ENCODE measurements at places on chromosomes 5 and 9.

- DNase-seq = no peak
These were observed 53.2 kb upstream of the KCNMB1 start for GRCh38 chr5:170442391-170442790.

DNA sequence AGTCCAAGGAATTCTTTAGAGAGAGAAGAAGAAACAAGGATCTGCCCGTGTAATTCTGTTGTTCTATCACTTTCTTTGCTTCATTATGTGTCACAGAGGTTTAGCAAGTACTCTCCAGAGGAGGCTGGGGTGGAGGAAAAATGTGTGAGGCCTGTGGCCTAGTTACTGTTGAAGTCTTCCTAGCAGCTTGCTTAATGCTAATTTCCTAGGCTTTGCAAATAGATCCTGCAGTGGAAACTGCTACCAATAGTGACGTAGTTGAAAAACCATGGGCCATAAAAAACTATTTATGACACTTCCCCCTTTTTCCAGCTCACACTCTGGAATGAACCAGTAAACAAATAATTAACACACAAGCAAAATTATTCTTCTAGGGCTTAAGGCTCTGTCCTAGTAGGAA is 27.0 kb upstream of the C9orf72 start:
- DNase-seq = no peak

DNA sequence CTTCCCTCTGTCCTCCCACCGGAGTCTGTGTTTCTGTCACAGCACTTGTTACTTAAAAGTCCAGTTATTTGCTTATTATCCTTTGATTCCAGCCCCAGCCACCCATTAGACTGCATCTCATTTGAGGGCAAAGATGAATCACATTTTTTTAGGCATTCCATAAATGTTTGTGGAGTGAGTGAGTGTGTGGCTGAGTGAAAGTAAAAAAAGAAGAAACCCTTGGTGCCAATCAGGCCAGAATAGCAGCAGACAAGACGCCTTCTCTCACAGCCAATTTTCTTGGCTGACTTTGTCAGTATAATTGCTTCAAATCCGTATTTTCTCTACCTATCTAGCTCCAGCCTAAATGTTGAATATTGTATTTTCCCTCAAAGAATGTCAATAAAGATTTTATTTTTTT is 613.0 kb upstream of the WWC1 start:
- DNase-seq = no peak

GRCh38 chr9:92650839-92651621 is 18.9 kb downstream of the IPPK start:
- no peak for DNase-seq

- DNase-seq = no peak
These were observed 1810.7 kb upstream of the CDH6 start for GRCh38 chr5:29382780-29383179.

GRCh38 chr5:157713830-157714595 is 17.2 kb upstream of the THG1L start:
- DNase-seq = no peak

DNA sequence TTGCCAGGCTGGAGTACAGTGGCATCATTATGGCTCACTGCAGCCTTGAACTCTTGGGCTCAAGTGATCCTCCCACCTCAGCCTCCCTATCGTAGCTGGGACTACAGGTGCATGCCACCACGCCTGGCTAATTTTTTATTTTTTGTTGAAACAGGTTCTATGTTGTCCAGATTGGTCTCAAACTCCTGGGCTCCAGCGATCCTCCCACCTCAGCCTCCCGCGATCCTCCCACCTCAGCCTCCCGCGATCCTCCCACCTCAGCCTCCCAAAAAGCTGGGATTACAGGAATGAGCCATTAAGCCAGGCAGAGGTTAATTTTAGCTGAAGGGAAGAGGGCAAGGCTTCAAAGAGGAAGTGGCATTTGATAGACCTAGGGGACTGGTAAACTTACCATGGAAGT is 32.8 kb upstream of the CCNB1 start:
- DNase-seq = no peak

DNA sequence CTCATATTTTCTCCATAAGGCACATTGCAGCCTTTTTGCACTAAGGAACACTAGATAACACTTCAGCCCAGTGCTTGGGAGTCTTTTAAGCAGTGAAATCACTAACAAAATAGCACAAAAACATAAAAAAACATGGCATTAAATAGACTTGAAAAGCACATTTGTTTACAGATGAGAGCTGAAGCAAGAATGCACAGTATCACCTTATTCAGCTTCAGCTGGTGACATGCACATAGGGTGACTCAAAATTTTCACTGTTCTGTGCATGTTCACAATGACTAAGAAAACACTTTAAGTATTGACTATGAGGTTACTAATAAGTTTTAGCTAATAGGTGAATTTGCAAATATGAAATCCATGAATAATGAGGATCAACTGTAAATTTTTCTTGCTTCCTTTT is 293.9 kb upstream of the TARS1 start:
- DNase-seq = no peak

GRCh38 chr5:94361832-94362796 is 256.3 kb downstream of the KIAA0825 start:
- no peak for DNase-seq

DNA sequence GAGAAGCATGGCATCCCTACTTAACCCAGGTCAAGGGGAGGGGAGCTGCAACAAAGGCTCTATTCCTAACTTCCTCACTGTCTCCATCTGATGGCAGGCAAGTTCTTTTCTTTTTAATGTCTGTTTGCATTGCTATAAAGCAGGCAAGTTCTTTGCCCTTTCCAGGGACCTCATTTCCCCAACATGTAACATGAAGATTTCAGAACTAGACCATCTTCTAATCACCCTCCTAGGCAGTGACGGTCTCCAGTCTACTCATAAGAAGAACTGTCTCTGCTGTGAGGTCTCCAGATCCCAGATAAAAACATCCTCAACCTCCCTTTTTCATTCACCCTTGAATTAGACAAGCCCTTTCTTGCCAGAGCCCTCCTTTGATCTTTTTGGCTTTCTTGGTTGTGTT is 42.1 kb downstream of the PPP1R2B start:
- no peak for DNase-seq

DNA sequence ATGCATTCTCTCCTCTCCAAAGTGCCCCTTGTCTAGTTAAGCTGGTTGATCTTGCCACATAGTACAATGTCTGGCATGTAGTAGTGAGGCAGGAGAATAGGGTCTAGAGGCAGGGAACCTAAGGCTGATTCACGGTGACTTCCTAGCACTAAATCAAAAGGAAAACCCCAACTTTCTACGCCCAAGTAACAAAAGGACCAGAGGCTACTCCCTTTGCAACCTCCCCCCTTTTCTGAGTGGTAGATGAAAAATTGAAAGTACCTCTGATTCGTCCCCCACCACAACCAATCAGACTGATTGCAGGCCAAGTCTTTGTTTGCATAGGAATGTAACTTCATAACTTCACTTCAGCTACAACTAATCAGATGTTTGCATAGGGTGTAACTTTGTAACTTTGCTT is 278.8 kb downstream of the PSAT1 start:
- DNase-seq = no peak

- DNase-seq = peak; percentile 88
These were observed 45.8 kb downstream of the EPB41L4B start for GRCh38 chr9:109274884-109275730.

- DNase-seq = no peak
These were observed 16.8 kb downstream of the SLC46A2 start for GRCh38 chr9:112873773-112874405.

Data from NCI-H2029 (cell line).